ENCODE measurements at places on chromosomes 2 and 18.

DNA sequence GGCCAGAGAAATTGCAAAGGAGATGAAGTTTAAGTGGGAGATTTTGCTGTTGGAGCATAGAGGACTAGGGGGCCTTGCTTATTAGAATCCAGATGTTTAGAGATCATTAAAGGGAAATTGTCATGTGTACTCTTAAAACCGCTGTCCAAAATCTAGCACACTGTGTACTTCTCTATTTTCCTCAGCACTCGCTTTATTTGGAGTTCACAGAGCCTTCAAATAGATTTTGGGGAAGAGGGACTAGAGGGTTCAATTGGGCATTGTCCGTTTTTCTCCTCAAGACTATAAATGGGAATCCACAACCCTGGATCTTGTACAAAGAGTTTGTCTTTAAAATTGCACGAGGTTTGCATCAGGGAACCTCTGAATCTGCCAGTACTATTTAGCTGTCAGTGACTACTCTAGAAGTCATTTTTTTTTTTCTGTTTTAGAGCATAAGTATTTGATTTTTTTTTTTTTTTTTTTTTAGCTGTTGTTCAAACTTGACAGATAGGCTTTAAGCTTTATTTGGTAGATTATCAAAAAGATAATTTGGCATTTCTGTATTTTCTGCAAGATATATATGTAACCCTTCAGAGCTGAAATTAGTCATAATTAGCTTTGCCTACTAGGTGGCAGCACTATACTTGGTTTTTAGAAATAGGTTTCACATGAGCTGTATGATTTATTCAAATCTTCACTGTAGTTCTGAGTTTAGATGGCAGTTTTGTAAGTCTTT lies 14.2 kb downstream of the PMS1 start:
- DNase-seq = no peak

GRCh38 chr2:128282246-128282975 lies 36.3 kb downstream of the HS6ST1 start:
- DNase-seq = no peak

DNA sequence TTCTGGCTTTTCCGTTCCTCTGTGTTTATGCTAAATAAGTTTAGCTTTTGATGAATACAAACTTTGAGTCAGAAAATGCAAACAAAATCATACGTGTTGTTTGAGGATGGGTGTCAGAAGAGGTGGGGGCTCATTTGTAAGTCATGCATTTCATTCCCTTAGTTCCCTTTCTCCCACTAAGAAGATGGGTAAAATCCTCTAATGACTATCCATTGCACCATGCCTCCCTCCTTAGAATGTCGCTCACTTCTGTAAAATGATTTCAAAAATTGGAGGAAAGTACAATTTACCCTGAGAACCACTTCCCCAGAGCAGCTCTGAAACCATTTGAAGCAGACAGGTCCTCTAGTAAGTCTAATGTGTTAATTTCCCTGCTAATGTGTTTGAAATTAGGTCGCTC lies 629.6 kb upstream of the VRK2 start:
- no peak for DNase-seq

DNA sequence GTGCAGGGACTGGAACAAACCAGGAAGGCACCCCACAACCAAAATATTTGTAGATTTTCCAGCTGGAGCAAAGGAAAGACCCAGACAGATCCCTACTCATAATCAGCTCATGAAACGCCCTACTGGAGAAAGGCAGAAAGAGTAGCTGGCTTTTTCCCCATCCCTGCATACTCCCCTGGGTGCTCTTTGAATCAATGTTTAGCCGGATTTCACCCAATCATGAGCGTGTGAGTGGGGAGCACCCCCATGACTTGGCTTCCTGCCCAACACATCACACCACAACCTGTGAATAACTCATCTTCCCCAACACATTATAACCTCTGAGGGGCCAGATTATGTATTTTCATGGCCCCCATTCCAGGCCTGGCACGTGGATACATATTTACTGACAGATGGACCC lies 35.1 kb upstream of the SLC14A1 start:
- DNase-seq = no peak

DNA sequence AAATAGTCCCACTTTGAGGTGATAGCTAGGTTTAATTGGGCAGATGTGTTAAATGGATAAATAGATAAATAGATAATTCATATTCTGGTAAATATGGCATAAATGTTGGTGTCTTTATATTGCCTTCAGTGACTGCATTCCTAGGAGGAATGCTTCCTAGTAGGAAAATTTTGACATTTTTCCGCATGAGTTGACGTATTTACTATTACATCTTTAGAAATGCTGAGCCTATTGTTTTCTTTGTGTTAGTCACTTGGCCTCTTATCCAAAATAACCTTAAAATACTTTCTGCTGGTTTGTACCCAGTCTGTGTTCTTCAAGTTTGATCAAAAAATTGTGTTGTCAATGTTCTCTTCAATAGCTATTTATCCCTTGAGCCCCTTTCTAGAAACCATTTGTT lies 495.6 kb upstream of the ZEB2 start:
- DNase-seq = no peak

DNA sequence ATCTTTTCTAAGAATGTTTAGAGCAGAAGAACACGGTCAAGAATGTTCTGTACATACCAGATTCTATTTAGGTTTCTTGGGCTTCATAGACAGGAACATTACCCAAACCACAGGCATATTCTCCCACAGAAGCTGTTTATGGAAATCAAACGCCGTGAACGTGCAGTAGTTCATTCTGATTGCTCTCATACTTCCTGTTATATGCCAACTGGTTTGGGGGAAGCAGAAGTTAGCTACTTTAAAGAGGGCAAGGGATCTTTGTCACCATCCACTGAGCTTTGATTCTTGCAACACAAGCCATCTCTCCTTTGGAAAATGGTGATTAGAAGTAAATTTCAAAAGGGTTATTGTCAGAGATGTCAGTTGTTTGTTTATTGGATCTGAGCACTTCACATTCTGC lies 182.2 kb upstream of the NRP2 start:
- DNase-seq = no peak

DNA sequence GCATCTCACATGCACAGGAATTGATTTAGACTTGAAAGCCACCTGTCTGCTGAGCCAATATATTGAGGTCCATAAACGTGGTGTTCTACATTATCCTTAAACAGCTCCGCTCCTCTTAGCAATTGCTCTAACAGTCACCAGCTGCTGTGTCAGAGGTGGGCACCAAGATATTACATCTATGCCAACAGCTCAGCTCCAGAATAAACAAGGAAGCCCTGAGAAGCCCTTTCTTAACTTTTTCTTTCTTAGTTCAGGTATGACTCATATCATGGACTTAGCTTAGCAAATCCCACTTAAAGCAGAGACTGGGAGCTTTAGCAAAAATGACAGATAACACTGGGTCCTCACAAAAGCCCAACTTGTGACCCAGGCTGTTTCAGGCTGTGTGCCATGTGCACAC lies 436.6 kb downstream of the IRS1 start:
- DNase-seq = no peak

DNA sequence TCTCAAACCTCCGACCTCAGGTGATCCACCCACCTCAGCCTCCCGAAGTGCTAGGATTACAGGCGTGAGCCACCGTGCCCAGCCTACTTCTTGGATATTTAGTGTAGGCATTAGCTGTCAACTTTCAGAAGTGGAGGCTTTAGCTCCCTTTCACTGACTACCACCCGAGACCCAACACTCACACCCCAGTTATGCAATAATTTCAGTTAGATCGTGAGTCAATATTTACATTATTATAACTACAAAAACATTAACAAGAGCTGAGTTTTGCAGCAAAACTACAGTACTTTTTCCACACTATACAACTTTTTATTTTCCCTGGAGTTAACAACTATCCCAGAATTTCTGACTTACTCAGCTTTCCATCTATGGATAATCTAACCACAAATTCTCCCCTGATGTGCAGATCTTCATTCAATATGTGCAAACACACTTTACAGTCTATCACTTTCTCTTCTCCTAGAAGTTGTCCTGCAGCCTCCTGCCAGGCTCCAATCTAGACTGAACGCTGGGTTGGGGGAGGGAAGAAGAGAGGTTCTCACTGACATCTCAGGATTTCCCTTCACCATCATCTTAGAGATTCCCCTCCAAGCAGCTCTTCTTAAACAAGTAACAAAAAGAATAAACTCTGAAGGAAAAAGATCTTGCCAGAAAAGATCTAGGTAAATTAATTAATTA lies 10.1 kb downstream of the TBC1D8 start:
- DNase-seq = no peak

DNA sequence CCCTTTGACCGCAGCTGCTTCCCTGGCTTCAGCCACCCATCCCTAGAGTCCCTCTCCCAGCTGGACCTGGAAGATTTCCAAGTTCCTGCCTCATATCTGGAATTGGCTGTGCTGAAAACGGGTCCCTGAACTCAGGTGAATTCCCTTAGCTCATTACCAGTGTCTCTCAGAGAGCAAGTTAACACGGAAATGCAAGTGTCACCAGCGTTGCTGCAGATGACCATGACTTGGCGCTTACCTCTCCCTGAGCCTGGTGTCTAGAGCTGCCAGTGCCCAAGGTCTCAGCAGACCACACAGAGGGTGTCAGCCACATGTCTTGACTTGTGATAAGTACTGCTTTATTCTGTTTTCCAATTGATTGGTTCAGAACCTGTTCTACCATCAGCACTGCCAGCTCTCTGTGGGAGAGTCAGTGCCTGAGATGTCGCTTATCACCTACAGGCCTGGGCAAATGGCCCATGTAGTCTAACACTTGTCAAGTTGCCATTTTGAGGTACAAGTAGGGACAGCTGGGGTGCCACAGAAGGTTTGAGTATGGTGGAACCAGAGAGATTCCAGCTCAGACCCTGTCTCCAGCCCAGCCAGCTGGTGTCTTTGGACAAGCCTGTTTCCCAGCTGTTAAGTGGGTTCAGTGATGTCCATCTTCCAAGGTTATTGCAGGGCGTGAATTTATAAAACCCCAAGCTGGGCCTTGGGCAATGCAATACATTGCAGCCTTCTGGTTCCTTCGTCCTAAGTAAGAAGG lies 48.7 kb downstream of the LYPD1 start:
- DNase-seq = no peak

DNA sequence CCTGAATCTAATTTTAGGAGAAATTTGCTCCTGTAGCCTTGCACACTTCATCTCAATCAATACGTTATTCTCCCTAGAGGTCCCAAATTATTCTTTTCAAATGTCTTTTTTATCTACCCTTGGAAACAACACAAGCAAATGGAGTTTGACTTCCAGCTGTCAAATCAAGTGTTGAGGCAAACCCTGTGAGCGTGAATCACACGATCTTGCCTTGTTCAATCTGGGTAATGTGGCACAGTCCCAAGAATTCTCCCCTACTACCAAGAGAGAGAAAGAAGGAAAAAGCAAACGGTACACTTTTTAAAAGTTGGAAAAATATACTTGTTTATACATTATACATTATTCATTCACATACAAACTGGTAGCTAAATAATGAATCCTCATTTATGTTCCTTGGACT lies 2035.3 kb upstream of the CELF4 start:
- DNase-seq = no peak

GRCh38 chr2:28633746-28634145 lies 117.9 kb upstream of the PPP1CB start:
- DNase-seq = no peak

- no peak for DNase-seq
These were observed 599.9 kb downstream of the TMEM182 start for GRCh38 chr2:103361712-103362111.

GRCh38 chr2:236177604-236177966 lies 9.4 kb upstream of the GBX2 start:
- no peak for DNase-seq

GRCh38 chr2:120635146-120635545 lies 100.5 kb upstream of the GLI2 start:
- DNase-seq = no peak

DNA sequence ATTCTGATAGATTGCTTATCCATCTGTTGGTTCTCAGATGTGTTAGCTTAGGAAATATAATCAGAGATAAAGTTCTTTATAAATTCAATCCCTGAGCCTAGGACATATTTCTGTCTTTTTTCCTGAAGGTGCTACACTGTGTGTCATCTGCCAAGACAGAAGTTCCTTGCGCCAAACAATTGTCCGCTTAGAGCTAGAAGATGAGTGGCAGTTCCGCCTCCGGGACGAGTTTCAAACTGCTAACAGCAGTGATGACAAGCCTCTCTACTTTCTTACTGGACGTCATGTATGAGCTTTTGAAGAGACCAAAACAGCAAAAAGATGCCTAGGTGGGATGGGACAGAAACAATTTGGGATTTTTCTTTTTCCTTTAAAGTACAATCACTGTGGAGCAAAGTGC lies 78.0 kb downstream of the ESCO1 start:
- DNase-seq = no peak

GRCh38 chr2:152715854-152716428 lies 1.3 kb downstream of the PRPF40A start:
- DNase-seq = no peak

GRCh38 chr2:159521272-159521671 lies 95.1 kb downstream of the BAZ2B start:
- DNase-seq = no peak

DNA sequence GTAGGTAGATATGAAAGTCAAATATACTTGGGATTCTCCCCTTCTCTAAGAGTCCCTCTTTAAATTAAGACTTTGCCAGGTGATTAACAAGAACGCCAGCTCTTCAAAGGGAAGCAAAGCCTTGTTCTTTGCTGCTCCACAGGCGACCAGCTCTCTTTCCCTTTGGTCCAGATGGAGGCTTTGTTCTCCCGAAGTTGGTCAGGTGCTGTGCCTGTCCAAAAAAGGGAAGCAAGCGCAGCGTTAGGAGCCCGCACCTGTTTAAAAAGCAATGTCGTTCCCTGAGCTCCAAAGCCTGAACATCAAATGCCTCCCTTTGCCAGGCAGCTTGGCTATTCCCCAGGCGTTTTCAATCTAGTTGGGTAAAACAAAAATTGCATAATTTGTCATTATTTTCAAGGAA lies 1913.1 kb upstream of the PIK3C3 start:
- DNase-seq = no peak

- no peak for DNase-seq
These were observed 40.5 kb downstream of the HS6ST1 start for GRCh38 chr2:128277961-128278681.

- DNase-seq = no peak
These were observed 10.5 kb downstream of the ONECUT2 start for GRCh38 chr18:57445488-57446319.

- no peak for DNase-seq
These were observed 388.5 kb upstream of the FANCL start for GRCh38 chr2:58629545-58630119.

DNA sequence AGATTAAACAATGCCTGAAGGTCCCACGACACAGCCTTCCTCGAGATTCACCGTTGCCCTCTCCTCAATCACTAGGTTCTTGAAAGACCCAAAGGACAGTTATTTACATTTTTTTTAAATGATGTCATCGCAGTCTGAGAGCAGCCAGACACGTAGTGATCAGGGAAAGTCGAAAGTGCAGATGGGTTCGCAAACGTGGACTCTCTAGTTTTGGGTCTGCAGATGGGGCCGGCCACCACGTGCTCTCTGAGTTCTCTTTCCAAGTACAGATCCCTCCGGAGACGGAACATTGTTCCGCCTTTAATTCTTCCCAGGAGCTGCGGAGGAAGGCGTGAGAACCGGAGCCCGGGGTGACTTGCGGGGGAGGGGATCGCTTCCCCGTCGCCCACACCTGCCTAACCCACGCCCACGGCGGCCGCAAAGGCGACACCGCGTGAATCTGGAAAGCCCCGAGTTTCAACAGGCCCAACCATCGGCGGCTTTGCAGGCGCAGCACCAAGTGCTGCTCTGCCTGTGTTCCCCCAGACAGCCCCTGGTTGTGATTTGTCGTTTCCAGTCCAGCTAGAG lies 54.3 kb downstream of the PKDCC start:
- no peak for DNase-seq
